ENCODE measurements at places on chromosomes 6 and 20. TPM values are rescaled to one million over a fixed set of nuclear protein-coding genes. Genes with fewer than 3 reads are reported as not detected.

PDYN gene
- total RNA-seq = not detected

DNA sequence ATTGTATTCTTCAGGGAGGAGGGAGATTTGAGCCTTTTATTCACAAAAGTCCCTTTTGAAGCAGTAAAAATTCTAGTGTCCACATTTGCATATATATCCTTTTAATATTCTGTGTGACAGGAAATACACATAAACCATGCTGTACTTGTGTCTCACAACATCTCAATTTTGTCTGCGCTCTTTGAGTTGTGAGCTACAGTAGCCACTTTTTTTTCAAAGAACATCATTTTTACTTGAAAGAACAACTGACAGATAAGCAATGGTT is 21.3 kb downstream of the LMBRD1 start:
- no peak for DNase-seq

GRCh38 chr20:51482836-51483473 is 59.6 kb downstream of the NFATC2 start:
- DNase-seq = no peak

GRCh38 chr6:79420054-79420453 is 117.2 kb downstream of the LCA5 start:
- DNase-seq = no peak

GRCh38 chr6:101001607-101002006 is 120.5 kb upstream of the ASCC3 start:
- no peak for DNase-seq

All from mucosa of gallbladder (tissue), 1 donor.